A549 treated with GW870086 at 1 μM for 4 hours (cell line): ENCODE measurements at places on chromosomes 5 and 9. TPM values are rescaled to one million over a fixed set of nuclear protein-coding genes. Genes with fewer than 3 reads are reported as not detected.

Gene SHROOM1
- 7.8 to 10.7 TPM (median 9.6 TPM) in 5 replicates for total RNA-seq

Gene IRGM
- 0.08 to 0.34 TPM (median 0.12 TPM) in 3 of 5 replicates, not detected in the others for total RNA-seq

Gene SEMA6A
- 0.06 to 0.27 TPM (median 0.11 TPM) in 4 of 5 replicates, not detected in the other for total RNA-seq

Gene PCDHGA8
- 0.02 to 0.13 TPM (median 0.07 TPM) in 3 of 5 replicates, not detected in the others for total RNA-seq

Gene SLC27A4
- total RNA-seq, result 36.3 to 50.5 TPM (median 46.0 TPM) in 5 replicates

Gene CDX1
- total RNA-seq, result not detected in 5 replicates

Gene SLCO6A1
- total RNA-seq, result not detected in 5 replicates

Gene PCDHGA5
- total RNA-seq, result 0.08 to 0.22 TPM (median 0.12 TPM) in 5 replicates

Gene UGT3A1
- total RNA-seq, result not detected in 5 replicates

Gene APBA1
- 0.13 to 0.48 TPM (median 0.15 TPM) in 5 replicates for total RNA-seq

Gene QRFP
- total RNA-seq, result not detected in 5 replicates

Gene ANKRD31
- 0.02 to 0.08 TPM (median 0.06 TPM) in 5 replicates for total RNA-seq
